ENCODE measurements at places on chromosomes 5 and 9.
A peak's percentile ranks its signal among the peaks of the same experiment; 100 is the strongest.

GRCh38 chr5:127942246-127943060, 141.1 kb upstream of the SLC12A2 start:
- no peak for DNase-seq

DNA sequence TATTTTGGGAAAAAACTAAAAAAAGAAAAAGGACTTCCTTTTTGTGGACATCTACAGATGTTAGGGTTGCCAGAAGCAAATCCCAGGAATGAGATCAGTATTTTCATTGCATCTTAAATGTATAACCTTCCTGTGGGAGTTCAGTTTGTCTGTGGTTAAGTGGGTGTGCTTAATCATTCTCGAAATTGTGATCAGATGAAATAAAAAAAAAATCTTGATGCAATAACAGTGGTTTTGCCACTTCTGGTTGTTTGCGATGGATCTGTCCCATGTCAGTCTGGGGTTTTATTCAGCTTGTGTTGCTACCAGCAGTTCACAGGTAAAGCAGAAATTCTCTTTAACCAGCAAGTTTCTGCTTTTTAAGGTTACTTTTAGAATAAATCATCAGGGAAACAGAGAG, 179.0 kb downstream of the MAN2A1 start:
- DNase-seq = no peak

DNA sequence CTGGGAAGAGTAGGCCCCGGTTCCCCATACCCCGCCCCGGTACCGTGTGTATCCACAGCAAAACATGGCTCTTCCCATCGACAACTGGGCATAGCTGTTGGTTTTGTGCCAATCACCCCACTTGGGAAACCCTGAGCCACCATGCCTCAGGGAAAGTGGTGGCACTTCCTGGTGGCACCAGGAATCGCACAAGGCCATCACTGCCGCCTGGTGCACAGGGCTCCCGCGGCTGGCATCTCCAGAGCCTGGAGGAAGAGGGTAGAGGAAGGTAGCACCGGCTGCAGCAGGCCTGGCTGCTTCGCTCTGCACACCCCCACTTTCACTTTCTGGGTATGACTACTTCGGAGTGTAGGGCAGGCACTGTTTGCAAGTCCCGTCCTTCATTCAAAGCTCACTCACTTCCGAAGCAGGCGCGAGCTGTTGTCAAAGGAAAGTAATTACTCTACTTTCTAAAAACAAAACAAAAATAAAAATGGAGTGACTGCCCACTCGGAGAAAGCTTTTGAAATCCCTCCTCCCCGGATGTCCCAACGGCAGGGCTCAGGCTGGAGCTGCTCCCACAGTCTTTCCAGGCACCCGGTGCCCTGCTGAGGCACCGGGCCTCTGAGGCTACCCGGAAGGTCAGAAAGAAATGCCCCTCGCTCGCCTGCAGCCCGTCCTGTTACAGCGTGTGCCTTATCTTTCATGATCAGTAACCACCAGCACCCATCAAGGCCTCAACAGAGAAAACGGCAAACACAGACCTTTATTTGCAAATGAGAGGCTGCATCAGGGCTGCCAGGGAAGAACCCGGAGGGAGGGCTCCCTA, 2.0 kb downstream of the BRD3 start:
- DNase-seq = no peak

GRCh38 chr9:90855208-90855902, 53.7 kb downstream of the SYK start:
- DNase-seq = no peak

DNA sequence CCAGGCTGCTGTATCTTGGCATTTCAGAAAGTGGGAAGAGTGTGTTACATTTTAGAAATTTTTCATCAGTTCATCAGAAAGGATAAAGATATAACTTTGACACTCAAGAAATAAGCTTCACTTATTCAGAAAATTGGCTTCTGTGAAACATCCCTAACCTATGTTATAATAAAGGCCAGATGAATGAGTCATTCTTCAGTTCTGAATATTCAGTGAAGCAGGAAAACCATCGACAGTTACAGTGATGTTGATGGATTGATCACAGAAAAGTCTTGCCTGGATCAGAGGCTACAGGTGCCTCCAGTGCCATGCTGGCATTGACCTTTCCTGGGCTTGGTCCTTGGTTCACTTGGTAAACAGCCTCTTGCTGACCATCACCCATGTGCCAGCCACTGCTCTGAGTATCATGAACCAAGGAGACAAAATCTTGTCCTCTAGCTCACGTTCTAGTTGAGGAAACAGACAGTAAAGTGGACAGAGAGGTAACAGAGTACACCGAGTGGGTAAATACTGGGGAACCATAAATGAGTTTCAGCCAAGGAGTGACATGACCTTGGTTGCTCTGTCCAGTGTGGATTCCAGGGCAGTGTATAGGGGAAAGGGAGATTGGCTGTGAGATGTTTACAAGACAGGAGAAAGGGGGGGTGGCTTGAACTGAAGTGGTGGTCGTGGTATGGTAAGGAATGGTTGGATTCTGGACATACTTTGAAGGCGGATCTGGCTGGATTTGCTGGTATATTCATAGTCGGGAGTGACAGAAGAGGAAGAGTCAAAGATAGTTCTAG, 98.6 kb downstream of the AMBP start:
- no peak for DNase-seq

- DNase-seq = no peak
These were observed 71.2 kb upstream of the NR4A3 start for GRCh38 chr9:99750526-99750925.

DNA sequence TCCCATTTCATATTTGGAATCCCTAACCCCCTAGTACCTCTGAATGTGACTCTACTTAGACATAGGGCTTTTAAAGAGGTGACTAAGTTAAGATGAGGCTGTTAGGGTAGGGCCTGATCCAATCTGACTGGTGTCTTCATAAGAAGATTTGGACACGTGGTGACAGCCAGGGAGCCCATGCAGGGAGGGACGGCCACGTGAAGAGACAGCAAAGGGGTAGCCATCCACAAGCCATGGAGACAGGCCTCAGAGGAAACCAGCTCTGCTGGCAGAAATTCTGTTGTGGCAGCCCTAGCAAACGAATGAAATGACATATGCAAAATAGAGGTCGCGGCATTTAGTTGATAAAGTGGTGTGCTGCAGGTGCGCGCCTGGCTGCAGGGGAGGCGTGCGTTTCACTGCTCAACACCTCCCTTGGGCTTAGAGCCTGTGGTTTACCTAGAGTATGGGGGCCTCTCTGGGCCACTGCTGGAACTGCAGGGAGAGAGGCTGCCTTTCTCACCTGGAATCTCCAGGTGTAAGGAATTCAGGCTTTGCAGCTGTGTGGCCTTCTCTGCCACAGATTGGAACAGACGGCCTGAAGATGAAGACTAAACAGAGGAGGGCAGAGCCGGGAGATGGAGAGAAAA, 7.1 kb upstream of the AFAP1L1 start:
- DNase-seq = no peak

- DNase-seq = no peak
These were observed 230.9 kb downstream of the GADD45G start for GRCh38 chr9:89835666-89836065.

- peak; percentile 32 for DNase-seq
These were observed 43.5 kb downstream of the LPAR1 start for GRCh38 chr9:110994771-110995241.

DNA sequence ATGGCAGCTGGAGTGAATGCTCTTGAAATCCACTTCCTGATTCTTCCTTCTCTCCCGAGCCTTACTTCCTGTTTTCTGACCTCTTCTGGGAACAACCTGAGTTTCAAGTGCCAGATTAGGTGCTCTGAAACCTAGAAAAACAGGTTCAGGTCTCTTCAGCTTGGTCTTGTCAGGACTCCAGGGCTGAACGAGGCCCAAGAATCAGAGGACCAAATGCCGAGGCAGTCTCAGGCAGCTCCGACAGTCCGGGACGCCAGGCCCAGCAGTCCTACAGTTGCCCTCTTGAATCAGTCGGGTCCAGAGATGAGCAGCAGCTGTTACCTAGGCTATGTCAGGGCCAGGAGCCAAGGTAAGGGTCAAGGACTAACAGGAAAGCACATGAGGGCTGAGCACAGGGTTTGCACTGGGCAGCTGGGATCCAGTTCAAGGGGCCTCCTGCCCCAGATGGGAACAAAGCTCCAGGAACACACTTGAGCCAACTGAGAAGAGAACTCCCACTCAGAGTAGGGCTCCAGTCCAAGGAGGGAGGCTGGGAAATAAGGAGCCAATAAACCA, 38.3 kb upstream of the ADRA1B start:
- peak; percentile 27 for DNase-seq

GRCh38 chr5:95848701-95849100, 26.2 kb upstream of the GLRX start:
- DNase-seq = no peak

DNA sequence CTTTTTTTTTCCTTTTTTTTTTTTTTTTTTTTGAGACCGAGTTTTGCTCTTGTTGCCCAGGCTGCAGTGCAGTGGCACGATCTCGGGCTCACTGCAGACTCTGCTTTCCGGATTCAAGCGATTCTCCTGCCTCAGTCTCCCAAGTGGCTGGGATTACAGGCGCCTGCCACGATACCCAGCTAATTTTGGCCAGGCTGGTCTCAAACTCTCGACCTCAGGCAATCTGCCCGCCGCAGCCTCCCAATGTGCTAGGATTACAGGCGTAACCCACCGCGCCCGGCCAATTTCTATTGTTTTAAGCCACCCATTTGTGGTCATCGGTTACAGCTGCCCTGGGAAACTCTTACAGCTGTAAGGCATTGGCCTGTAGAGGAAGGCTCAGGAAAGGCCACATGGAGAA, 617.7 kb downstream of the GABRG2 start:
- no peak for DNase-seq

- no peak for DNase-seq
These were observed 19.9 kb upstream of the ADRB2 start for GRCh38 chr5:148806520-148806931.

DNA sequence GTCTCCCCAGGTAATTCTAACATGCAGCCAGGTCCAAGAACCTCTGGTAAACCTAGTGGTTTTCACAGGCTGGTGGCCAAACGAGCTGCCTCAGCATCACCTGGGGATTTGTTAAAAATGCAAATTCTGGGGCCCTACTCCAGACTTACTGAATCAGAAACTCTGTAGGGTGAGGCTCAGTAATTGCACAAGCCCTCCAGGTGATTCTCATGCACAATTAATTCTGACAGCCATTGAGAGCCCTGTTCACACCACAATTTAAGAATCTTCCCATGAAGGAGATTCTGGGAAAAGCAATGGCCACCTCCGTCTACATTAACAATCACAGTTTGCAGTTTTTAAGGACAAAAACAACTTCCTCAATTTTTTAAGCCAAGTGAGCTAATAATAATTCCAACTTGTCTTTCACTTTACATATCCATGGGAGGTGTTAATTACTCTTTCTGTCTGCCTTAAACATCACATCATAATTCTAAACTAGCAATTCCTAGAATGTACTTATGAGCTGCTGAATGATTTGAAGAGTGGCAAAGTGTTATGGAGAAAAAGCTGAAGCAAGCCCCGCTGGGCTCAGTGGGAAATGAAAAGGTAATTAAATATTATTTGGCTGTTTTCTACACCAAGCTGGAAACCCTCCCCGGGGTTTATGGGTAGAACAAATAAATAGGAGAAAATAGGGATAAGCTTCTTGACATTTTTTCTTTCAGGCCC, 70.0 kb downstream of the GLDC start:
- DNase-seq = no peak

DNA sequence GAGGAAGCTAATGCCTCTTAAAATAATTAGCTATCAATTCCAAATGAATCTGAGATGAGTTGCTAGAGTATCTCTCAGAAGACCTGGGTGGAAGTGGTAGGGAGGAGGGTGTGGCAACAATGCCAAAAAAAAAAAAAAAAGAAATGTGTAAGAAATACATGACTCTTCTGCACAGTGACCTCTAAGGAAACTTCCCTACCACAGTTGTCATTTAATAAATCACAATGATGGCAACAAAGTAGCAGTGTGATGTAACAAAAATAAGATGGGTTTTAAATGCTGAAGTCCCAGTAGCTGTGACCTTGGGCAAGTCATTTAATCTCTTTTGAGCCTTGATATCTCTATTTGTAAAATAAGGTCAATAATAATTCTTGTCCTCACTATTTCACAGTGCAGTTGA, 7.2 kb downstream of the FOXD1 start:
- no peak for DNase-seq

DNA sequence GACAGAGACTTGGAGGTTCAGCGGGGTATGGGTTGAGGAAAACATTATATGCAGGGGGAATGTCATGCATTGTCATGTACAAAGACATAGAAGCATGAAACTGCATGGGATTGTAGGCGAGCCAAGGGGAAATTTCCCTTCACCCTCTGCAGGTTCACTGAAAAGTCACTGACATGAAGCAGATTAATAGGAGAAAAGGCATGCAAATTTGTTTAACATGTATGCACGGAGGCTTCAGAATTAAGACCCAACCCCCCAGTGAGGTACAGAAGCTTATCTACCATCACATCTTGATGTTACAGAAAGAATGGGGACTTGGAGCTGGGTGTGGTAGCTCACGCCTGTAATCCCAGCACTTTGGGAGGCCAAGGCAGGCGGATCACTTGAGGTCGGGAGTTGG, 18.5 kb downstream of the NIM1K start:
- no peak for DNase-seq

- DNase-seq = peak; percentile 30
These were observed 2.0 kb upstream of the ANP32B start for GRCh38 chr9:97980918-97981845.

DNA sequence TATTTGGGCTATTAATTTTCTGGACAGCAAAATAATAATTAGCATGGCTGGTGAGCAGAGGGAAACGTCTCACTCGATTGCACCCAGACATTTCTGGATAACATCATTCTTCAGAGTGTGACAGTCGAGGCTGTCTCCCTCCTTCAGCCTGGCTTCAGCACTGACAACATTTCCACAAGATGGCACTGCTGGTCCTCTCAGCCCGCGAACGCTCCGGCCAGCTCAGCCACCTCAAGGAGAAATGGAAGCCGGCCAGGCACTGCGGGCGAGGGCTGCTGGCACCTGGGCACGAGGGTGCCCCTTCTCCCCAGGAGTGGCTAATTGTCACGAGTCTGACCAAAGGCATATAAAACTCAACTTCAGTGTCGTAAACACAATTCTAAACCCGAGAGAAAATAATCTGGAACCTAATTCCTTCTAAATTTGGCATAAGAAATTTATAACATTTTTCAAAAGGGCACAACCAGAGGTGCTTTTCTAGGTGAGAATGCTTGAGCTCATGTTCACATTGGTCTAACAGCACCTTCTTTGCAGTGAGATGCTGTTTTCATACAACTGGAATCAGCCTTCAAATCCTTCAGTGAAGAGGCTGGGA, 65.9 kb downstream of the DAP start:
- peak; percentile 45 for DNase-seq

- no peak for DNase-seq
These were observed 53.0 kb downstream of the YIPF5 start for GRCh38 chr5:144117412-144117811.

DNA sequence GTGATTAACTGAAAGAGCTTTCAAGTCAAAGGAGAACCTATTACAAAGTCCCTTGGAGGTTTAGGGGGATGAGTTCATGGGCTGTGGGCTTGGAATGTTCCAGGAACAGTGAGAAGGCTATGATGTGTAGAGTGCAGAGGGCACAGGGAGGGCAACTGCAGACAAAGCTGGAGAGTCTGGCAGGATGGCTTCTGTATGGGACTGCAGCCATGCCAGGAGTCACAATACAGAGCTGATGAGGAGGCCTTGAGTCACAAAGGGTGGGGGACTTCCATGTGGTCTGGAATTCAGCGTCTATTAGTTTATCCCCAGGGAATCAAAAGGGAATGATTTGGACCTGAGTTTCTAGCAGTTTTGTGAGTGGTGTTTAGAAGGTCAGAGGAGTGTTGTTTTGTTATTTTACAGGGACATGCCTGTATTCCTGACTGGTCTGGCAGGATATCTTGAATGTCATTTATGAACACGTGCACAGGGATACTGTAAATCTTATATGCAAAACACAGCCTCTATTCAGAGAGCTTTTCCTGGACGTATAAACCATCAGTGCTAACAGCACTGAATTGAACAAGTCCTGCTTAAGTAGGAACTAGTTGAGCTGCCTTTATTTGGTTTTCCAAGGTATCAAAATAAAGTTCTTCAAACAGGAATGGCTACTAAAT, 14.3 kb upstream of the TEK start:
- DNase-seq = no peak
